Jurkat, Clone E6-1 (cell line): ENCODE measurements at places on chromosomes 16 and 17.

GRCh38 chr16:31335431-31335830, 19.5 kb upstream of the ITGAX start:
- no peak for DNase-seq

DNA sequence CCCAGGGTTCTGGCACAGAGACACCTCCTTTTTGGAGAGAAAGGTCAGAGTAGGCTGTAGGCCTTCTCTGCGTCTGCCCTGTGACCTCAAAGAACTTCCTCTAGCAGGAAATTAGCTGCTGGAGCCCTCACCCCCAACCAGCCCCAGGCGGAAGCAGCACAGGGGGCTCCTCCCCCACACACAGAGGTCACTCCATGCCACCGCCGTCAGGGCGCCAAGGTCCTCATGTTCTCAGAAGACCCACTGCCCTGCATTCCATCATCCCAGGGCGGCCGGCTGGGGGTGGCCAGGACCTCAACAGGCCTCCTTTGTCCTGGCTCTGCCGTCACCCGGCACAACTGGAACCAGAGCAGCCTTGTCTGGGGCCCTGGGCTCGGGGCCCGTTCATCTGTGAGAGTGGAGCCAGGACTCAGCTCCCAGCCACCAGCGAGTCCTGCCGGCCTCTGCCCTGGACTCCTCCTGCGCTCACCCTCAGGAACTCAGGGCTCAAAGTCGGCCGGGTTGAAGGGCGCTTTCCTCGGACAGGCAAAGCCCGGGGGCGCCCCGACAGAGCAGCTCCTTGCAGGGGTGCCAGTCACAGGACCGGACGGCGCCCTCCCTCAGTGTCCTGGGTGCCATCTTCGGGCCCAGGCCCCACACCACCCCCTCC, 1.2 kb downstream of the TMC6 start:
- DNase-seq = no peak

- DNase-seq = no peak
Measured at GRCh38 chr17:70080541-70081347, 5.7 kb downstream of the KCNJ16 start.

- no peak for DNase-seq
Measured at GRCh38 chr17:70099294-70099693, 24.3 kb downstream of the KCNJ16 start.

DNA sequence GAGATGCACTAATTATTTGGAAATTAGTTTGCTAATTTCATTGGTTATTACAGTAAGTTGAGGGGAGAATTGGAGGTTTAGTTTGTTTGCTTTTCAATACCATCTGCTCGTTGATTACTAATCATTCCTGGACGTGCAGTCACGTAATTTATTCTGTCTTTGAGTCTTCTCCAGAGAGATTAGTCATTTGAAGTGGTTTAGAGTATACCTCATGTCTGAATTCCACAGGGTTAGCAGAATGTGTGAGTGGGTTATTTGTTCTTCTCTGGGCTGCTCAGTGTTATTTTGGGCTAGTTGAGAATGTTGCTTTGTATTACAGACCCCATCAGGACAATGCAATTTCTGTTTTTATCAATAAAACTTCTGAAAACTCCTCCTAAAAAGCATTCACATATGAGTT, 265.0 kb downstream of the RBFOX1 start:
- DNase-seq = no peak

GRCh38 chr16:73170612-73171038, 122.7 kb upstream of the ZFHX3 start:
- DNase-seq = no peak

DNA sequence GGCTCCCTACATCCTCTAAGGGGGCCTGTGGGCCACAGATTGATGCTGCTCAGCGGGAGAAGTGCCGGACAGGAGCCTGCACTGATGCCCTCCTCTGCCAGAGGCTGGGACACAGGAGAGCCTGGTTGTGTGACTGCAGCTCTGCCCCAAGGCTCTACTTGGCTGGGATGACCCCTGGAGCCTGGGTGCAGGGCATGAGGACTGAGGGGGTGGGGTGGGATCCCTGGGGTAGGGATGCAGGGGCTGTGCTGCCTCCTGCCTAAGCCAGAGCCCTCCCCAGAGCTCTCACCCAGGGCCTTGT, 577 bp downstream of the EVPLL start:
- DNase-seq = no peak

DNA sequence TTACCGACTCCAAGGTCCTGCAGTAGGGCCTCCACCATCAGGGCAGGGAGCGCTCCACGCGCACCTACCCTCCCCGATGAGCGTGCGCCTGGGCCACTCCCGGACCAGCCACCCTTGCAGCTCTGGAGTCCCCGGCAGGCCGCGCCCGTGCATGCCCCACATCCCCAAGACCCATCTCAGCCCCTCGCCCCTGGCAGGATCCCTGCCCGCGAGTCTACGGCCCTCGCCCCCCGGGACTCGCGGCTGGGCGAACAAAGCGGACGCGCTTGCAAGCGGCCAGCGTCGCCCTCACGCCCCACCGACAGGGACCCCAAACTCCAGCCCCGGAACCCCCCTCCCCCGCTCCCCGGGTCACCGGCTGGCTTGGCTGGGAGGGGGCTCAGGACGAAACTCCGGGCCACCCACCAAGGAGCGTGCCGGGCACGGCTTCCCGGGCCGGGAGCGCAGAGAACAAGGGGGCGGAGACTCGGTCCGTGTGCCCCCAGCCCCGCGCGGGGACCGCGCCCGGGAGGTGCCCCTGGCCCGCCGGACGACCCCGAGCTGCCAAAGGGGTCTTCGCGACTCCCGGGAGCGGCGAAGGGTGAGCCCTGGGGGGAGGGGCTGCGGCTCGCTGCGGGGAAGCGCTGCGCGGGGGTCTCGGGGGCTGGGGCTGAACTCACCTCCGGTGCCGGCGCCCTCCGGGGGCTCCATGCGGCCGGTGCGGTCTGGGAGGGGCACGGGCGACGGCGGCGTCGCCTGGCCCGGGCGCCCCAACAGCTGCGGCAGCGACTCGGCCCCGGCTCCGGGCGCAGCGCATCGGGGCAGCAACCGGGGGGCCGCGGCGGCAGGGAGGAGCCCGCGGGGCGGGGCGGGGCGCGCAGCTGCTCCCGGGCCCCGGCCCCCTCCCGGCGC, at the start of gene DBNDD1:
Gene DBNDD1, minus strand, starts transcription at position 805 of the 891 bp plus-strand sequence. Its CDS starts 115 bp downstream, at position 690.
- no peak for DNase-seq

DNA sequence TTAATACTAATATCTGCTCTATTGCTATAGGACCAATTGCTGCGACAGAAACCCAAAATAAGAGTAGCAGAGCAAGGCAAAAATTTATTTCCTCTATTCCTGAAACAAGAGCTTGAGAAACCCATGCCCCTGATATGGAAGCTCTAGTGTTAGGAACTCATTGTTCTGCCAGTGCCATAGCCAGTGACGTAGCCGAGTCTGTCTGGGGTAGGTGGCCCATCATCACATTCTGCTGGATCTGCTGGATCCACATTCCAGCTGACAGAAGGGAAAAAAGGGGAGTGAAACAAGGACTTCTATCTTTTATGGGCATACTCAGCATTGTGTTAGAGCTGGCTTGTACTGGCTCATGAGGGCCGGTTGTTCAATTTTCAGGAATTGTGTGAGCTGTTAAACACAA, 248.9 kb upstream of the MON1B start:
- DNase-seq = no peak

GRCh38 chr16:12024429-12024828, 47.9 kb downstream of the SNX29 start:
- DNase-seq = no peak

GRCh38 chr16:71853413-71853812, 7.6 kb downstream of the ATXN1L start:
- no peak for DNase-seq

- DNase-seq = no peak
Measured at GRCh38 chr17:17710728-17711541, 29.7 kb downstream of the RAI1 start.

DNA sequence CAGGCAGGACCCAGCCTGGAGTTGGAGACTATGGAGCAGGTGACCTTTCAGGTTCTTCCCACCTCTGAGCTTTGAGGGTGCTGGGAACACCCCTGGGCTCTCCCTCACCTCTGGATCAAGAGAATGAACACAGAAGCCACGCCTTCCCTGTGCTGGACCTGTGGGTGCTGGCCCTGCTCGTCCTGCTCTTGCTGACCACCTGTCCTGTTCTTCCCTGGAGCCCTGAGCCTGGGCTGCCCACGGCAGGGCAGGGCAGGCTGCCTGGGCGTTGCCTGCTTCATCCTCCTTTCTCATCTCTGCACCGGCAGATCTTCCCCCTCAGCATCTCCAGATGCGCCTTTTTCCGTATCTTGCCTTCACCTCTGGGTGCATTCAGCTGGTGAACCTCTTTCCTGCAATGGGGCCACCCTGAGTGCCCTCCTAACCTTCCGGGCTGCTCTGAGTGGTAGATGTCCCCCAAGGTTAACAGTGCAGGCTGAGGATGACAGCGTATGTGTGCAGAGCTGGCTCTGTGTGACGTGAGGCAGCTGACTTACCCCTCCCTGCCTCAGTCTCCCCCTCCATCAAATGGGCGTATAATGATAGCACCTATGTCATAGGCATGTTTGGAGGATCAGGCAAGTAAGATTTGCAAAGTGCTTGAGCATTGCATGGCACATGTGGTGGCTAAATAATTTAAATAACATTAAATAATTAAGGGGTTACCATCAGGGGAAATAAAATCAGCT, 225.8 kb upstream of the CIBAR2 start:
- no peak for DNase-seq

GRCh38 chr16:71430744-71431143, 11.1 kb downstream of the TLE7 start:
- DNase-seq = no peak

DNA sequence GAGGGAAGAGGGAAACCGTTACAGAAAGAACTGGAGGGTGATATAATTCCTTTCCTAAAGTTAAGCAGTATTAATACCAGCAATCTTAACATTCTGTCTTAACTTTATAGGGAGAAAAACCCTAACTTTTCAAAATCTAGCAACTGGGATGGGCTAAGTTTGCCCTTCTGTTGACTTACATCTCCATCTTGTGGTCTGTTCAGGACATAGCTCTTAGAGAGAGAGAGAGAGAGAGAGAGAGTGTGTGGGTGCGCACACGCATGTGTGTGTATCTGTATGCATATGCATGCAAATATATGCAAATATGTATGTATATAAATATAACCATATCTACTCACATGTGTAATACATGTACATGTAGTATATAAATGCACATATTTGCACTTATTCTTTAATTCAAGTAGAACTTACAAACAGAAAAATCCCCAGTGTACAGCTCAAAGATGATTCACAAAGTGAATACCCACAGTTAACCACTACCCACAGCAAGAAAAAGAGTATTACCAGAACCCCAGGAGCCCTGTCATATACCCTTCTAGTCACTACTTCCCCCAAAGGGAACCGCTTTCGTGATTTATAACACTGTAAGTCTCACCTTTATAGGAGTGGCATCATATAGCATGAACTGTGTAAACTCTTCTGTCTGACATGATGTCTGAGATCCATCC, 46.5 kb downstream of the STX8 start:
- peak; percentile 20 for DNase-seq

DNA sequence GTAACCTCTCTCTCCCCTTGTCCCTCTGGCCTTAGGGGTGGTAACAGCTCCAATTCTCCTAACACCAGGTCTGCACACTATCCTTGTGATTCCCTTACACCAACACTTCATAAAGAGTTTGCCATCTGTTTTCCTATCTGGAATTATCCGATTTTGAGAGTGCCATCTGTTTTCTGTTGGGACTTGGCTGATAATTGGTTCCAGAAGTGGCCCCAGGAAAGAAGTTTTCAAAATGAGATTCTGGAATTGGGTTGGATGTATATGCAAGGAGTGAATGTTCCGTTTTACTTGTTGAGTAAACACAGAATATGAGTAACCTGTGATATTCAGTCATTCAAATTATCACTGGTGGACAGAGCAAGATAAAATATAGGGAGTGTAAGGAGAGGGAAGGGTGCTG, 134.1 kb upstream of the HS3ST3A1 start:
- no peak for DNase-seq

DNA sequence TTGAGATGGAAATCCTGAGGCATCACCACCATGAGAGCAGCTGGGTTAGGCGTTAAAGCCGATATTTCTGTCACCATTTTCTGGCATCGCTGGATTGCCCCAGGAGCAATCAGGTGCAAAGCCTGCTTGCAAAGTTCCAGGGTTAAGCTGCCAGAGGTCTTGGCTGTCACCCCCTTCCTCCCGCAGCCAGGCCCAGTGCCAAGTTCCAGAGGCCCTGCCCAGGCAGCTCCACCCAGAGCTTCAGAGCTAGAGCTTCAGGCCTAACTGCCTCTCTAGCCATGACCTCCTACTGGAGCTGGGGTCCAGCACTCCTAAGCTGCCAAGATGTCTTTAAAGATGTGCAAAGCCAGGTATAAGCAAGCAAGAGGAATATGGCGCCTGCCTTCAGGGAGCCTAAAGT, 8.8 kb upstream of the TMEM238L start:
- DNase-seq = no peak

- peak; percentile 48 for DNase-seq
Measured at GRCh38 chr16:12896562-12896961, 4.8 kb upstream of the SHISA9 start.

DNA sequence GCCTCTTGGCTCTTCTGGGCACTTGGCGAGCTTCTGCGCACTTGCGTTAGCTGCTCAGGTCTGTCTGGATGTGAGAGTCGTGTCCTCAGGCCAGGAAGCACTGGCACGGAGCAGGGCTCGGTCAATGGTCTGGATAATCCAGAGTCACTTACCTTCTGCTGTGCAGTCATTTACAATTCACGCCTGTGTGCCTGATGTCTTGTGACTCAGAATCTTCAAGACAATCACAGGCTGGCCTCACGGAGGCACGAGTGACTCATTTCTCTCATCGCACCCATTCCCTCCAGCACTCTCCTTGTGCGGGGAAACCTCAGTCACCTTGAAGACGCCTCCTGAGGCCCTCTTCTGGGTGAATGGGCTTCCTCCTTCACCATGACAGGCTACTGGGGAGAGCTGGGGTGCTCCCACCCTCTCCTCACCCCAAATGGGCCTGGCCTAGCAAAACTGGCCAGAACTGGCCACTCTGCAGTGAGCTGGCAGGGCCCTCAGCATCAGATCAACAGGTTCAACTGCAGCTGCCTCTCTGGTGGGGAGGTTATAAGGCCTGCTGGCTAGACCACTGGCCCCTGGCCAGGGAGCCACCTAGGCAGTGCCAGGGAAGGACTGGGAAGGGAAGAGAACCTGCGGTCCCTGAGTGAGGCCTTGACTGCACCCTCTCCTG, 1.9 kb upstream of the CAPN15 start:
- peak; percentile 16 for DNase-seq

GRCh38 chr17:80687839-80688238, 143.2 kb downstream of the RPTOR start:
- no peak for DNase-seq

GRCh38 chr17:11986179-11986941, 10.9 kb downstream of the ZNF18 start:
- DNase-seq = no peak

DNA sequence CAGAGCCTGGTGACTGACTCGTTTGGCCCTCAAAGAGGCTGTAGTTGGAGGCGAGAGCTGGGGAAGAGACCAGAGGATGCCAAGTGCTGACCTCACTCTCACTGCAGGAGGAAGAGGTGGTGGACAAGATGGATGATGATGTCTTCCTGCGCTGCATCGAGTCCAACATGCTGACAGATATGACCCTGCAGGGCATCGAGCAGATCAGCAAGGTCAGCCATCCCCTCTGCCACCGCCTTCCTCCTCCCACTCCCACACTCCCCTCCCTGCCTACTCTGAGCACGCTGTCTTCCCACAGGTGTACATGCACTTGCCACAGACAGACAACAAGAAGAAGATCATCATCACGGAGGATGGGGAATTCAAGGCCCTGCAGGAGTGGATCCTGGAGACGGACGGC, 26.9 kb downstream of the POLR2A start:
- DNase-seq = no peak

- DNase-seq = no peak
Measured at GRCh38 chr17:33204156-33204555, 88.9 kb downstream of the ASIC2 start.

GRCh38 chr17:12789481-12790248, at the start of gene ARHGAP44:
TSS of gene ARHGAP44 (plus strand) at chr17:12789498. CDS start at chr17:12789839, 341 bp downstream.
- DNase-seq = no peak
